ENCODE measurements at places on chromosomes 4 and X.

- no peak for DNase-seq
These were observed 109.6 kb upstream of the ACSL4 start for GRCh38 chrX:109842611-109843010.

DNA sequence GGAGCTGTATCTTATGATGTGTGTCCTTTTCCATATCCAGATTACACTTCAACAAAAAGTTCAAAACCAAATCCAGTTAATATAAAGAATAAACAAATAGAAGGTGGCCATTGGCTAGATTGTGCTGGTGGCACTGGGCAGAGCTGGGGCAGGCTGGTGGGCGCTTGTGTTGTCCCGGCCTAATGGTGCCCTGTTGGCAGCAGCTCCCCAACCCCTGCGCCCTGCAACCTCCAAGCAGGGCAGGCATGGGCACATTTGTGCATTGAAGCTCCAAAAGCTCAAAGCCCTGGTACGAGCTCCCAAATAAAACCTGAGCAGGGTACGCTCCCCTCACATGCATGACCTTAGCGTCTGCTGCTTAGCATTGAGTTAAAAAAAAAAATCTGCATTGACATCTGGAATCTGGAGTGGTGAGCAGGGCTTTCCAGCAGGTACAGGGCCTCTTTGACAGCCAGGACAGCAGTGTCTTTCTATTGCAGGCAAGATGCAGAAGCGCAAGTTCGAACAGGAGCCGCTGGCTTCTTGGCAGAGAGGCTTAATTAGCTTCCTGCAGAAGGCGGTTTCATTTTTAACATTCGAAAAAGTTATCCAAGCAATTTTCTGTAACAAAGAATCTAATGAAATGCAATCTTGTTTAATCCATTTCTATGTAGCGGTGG lies 25.9 kb upstream of the NYX start:
- DNase-seq, result no peak

DNA sequence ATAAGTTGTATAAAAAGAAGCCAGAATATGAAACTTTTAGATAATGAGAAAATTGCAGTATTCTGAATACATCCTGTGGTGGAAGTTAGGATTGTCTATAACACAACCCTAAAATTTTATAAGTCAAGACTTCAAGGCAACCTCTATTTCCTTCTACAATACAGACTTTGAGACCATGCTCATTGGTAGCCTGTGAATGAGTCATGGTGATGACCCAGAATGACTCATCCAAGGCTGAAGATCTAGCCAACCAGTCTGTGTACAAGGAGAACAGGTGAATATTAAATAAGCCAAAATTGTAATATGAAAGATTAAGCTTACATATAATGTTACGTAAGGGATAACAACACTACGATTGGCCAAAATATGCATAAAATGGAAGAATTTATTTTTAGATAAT lies 475.9 kb upstream of the GALNT7 start:
- no peak for DNase-seq

GRCh38 chrX:119407681-119408080 lies 8.5 kb downstream of the SLC25A43 start:
- no peak for DNase-seq

- no peak for DNase-seq
These were observed 28.1 kb downstream of the HPGD start for GRCh38 chr4:174494146-174494545.

- no peak for DNase-seq
These were observed 104.6 kb downstream of the NBDY start for GRCh38 chrX:56833626-56834025.

DNA sequence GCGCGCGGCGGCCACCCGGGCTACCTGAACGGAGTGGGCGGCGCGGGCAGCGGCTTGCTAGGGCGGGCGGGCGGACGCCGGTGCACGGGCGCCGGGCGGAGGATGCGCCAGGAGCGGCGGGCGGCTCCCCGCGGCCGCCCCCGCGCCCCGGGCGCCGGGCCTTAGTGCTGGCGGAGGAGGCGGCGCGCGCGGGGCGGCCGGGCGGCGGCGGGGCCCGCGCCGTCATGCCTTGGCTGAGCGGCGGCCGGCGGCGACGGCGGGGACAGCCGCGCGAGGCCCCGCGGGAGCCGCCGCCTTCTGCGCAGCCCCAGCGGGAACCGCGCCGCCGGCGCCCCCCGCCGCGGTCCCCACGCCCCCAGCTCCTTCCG lies 48.2 kb downstream of the CLDN34 start:
- no peak for DNase-seq

DNA sequence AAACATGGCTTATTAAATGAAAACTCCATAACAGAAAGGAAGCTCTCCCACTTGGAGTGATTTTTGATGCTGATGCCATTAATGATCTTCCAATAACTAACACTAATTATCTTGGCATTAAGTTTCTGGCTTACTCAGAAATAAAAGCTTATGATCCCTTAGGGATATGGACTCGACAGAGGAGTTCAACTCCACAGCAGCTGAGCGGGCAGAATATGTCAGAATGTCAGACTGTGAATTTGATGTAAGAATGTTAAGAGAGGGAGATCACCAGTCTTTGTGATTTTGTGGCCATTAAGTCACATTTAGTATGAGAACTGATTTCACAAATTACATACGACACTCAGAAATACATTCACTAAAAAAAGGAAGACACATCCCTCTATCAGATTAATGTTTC lies 2244.0 kb downstream of the ARAP2 start:
- DNase-seq, result no peak

- no peak for DNase-seq
These were observed 54.2 kb downstream of the MND1 start for GRCh38 chr4:153398713-153399112.

GRCh38 chr4:65495439-65495838 lies 174.8 kb downstream of the EPHA5 start:
- no peak for DNase-seq

GRCh38 chr4:77697860-77698590 lies 92.4 kb downstream of the CXCL13 start:
- no peak for DNase-seq

DNA sequence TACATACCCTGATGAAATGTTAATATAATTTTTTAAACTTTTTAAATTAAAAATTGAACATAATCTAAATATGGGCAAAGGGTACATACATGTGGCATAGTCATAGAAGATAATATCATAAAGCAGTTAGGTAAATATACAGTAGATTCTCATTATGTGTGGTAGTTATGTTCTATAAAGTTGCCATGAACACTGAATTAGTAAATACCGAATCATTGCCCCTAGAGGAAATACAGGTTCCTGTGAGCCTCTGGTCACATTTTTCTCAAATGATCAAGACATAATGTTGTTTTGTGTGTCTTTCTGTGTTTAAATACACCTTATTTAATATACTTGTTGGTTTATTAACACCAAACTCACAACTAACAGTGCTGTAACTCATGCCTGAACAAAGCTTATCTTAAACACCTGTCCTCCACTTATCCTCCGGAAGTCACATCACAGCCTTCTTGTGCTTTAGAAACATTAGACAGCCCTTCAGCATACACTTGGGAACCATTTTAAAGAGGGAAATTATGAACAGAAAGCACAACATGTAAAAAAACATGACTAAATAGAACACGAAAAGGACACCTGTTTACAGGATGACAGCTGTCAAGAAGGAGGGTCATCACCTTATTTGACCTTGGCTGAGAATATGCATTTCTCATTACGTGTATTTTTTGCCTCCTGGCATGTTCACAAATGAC lies 169.4 kb upstream of the NAP1L5 start:
- DNase-seq, result no peak
